ENCODE measurements at places on chromosomes 6 and 20. TPM values are rescaled to one million over a fixed set of nuclear protein-coding genes. Genes with fewer than 3 reads are reported as not detected.

The ITPA gene
- 42.8 TPM for total RNA-seq

The NR2E1 gene
- not detected for total RNA-seq

The SLC17A3 gene
- total RNA-seq, result not detected

The TRIM31 gene
- not detected for total RNA-seq

The LY86 gene
- 6.8 TPM for total RNA-seq

The NKX2-2 gene
- total RNA-seq, result not detected
